IMR-90 (cell line): ENCODE measurements at places on chromosomes 3 and 15. TPM values are rescaled to one million over a fixed set of nuclear protein-coding genes. Genes with fewer than 3 reads are reported as not detected.

DNA sequence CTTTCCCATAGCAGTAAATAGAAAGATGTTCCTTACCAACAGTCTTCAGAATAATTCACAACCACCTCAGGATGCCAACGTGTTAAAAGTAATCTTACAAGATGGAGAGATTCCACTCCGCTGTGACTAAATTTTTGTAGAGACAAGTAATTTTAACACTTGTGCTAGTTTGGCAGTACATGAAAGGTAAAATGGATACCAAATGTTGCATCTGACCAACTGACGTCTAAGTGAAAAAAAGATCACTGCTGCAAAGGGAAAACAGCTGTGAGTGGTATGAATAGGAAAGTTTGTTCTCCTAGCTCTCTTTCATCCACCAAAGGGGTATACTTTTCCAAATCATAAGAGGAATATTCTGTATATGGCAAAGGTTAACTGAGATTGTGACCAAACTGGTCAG lies 2.6 kb downstream of the SPG21 start:
- H3K4me3 ChIP-seq = no peak overlapping the region
- no peak for DNase-seq
- H3K27ac ChIP-seq = no peak overlapping the region
- H3K36me3 ChIP-seq = peaks cover 2% of the 10 kb centered on the region; the same call in 1 of the 2 replicates
- no peaks in the 10 kb centered on the region for H3K27me3 ChIP-seq
- peaks cover 9% of the 10 kb centered on the region for H3K4me1 ChIP-seq

DNA sequence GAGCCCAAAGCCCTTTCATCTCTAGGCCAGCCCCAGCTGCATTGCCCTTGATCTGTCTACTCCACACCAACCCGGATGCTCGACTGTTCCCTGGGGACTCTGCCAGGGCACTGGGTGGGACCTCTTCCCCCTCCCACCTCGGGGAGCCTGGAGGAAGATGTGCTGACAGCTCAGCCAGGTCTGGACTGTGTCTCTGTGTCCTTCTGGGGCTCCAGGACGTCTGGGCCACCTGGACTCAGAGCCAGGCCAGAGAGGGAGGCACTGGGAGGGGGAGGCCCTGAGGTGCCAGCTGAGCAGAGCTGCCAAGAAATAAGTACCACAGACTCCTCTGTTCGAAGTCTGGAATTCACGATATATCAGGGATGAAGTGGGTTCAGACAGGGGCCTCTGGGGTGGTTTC lies 5.8 kb upstream of the HCN4 start:
- no peak for DNase-seq
- H3K27me3 ChIP-seq = peaks cover 68% of the 10 kb centered on the region
- no peak overlapping the region for H3K27ac ChIP-seq
- no peak overlapping the region for H3K4me3 ChIP-seq

GRCh38 chr3:42497009-42497731 lies 5.3 kb upstream of the VIPR1 start:
- H3K36me3 ChIP-seq = no peaks in the 10 kb centered on the region
- H3K4me1 ChIP-seq = no peaks in the 10 kb centered on the region
- peaks cover 39% of the 10 kb centered on the region for H3K27me3 ChIP-seq
- peak; percentile 19 for DNase-seq

GRCh38 chr3:133401374-133402135 lies 1.7 kb downstream of the BFSP2 start:
- H3K4me1 ChIP-seq = peaks cover 12% of the 10 kb centered on the region
- H3K27me3 ChIP-seq = no peaks in the 10 kb centered on the region
- no peaks in the 10 kb centered on the region for H3K36me3 ChIP-seq
- DNase-seq = peak; percentile 77
- H3K4me3 ChIP-seq = no peak overlapping the region
- no peak overlapping the region for H3K27ac ChIP-seq

LMOD3 gene
- not detected in 2 replicates for total RNA-seq

DNA sequence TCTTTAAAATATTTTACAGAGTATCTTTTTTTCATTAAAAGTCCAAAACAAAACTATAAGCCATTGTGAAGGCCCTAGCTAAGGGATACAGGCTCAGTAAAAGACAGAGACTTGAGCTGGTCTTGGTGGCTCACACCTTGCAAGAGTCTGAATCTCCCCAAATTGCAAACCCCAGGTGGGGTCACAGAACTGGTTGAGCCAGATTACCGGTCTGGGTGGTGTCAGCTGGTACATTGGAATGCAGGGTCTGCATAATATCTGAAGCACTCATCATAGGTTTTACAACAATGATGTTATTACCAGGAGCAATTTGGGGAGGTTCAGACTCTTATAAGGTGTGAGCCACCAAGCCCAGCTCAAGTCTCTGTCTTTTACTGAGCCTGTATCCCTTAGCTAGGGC lies 201.2 kb upstream of the ARPP21 start:
- H3K36me3 ChIP-seq = no peaks in the 10 kb centered on the region
- H3K27me3 ChIP-seq = no peaks in the 10 kb centered on the region
- H3K4me3 ChIP-seq = no peak overlapping the region

DNA sequence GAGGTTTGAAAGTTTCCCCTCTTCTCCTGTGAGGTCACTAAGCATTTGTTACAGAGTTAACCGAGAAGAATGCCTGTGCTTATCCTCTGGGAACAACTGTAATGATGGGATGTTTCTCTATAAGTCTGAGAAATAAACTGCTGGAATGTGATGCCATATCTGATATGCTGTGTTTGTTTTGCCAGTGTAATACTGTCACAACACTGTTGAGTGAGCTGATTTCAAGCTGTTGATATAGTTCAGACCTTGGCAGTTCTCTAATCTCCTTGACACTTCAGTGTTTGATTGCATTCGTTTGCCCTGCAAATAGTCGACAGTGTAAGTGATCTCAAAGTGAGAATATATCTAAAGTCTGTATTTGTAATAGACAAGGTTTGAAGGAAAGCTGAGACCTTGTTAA lies 73.3 kb downstream of the PTPRG start:
- no peak overlapping the region for H3K27ac ChIP-seq
- H3K4me1 ChIP-seq = peaks cover 15% of the 10 kb centered on the region
- H3K4me3 ChIP-seq = no peak overlapping the region
- no peaks in the 10 kb centered on the region for H3K27me3 ChIP-seq

GRCh38 chr3:63847718-63848450 lies 15.7 kb downstream of the THOC7 start:
- H3K27me3 ChIP-seq = no peaks in the 10 kb centered on the region
- no peak for DNase-seq
- H3K36me3 ChIP-seq = peaks cover 2% of the 10 kb centered on the region; the same call in 1 of the 2 replicates
- no peak overlapping the region for H3K4me3 ChIP-seq
- H3K27ac ChIP-seq = no peak overlapping the region
- peaks cover 2% of the 10 kb centered on the region; the same call in 1 of the 2 replicates for H3K4me1 ChIP-seq

APOD gene
- total RNA-seq = not detected in 2 replicates

CDHR4 gene
- total RNA-seq = not detected in 2 replicates

- no peak overlapping the region for H3K27ac ChIP-seq
- DNase-seq = peak; percentile 44
- H3K27me3 ChIP-seq = peaks cover 13% of the 10 kb centered on the region
These were observed 49.4 kb upstream of the FMN1 start for GRCh38 chr15:33243869-33244268.

DNA sequence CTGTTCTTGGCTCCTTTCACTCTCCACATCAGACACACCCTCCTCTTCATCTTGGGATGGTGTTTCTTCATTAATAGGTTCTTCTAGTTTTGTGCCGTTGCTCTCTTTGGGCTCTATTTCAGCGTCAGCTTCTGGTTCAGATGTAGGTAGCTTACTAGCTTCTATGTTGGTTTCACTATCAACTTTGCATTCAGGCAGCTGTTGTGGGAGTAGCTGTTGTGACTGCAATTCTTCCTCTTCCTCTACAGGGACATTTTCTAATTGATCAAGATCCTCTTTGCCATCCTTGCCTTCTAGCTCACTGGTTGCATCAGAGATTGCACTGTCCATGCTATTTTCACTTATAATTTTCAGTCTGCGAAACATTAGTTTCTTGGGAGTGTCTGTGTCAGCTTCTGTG lies 80.1 kb downstream of the SETD2 start:
- no peak overlapping the region for H3K27ac ChIP-seq
- H3K36me3 ChIP-seq = peaks cover 19% of the 10 kb centered on the region
- peaks cover 10% of the 10 kb centered on the region for H3K4me1 ChIP-seq
- H3K4me3 ChIP-seq = no peak overlapping the region

VEPH1 gene
- total RNA-seq = 99.4 and 130 TPM in 2 replicates

DNA sequence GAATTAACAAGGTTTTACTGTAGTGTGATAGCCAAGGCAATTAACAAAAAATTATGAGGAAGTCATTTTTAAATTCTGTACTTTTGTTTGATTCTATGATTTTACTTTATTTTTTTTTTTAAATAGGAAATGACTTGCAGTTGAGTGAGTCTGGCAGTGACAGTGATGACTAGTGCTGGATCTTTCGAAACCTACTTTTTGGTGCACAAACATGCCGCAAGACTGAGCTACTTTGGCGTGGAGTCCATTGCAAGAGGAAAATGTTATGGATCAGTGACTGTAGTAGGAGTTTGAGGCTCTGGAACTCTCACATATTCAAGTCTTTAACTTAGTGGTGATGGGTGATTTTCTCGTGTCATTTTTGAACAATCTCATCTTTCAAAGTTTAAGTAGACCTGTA lies 11.6 kb downstream of the EAF1 start:
- no peaks in the 10 kb centered on the region for H3K27me3 ChIP-seq
- DNase-seq = peak; percentile 69
- H3K4me3 ChIP-seq = no peak overlapping the region
- H3K36me3 ChIP-seq = peaks cover 50% of the 10 kb centered on the region

RTP3 gene
- total RNA-seq = 0.18 TPM in 1 of 2 replicates, not detected in the other

- DNase-seq = no peak
- H3K27ac ChIP-seq = no peak overlapping the region
- no peaks in the 10 kb centered on the region for H3K27me3 ChIP-seq
- H3K4me3 ChIP-seq = no peak overlapping the region
These were observed 3.8 kb downstream of the TCTA start for GRCh38 chr3:49415931-49416601.

DNA sequence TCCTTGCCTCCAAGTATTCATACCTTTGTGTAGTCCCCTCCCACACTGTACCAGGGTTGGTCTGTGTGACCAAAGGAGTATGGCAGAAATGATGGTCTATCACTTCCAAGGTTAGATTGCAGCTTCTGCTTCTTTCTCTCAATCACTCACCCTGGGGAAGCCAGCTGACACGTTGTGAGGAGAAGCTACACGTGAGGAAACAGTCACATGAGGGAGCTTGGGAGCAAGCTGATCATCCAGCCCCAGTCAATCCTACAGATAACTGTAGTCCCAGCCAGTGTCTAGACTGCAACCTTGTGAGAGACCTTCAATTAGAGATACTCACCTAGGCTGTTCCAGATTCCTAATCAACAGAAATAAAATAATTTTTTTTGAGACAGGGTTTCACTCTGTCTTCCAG lies 6.2 kb upstream of the ZNF774 start:
- DNase-seq = no peak
- no peaks in the 10 kb centered on the region for H3K36me3 ChIP-seq
- H3K4me3 ChIP-seq = no peak overlapping the region
- no peaks in the 10 kb centered on the region for H3K27me3 ChIP-seq
- peaks cover 6% of the 10 kb centered on the region; the same call in 1 of the 2 replicates for H3K4me1 ChIP-seq

- H3K27ac ChIP-seq = no peak overlapping the region
- peaks cover 3% of the 10 kb centered on the region; the same call in 1 of the 2 replicates for H3K4me1 ChIP-seq
- DNase-seq = no peak
- no peaks in the 10 kb centered on the region for H3K36me3 ChIP-seq
- H3K4me3 ChIP-seq = no peak overlapping the region
These were observed 259.2 kb downstream of the LSAMP start for GRCh38 chr3:116186049-116186448.

- H3K4me1 ChIP-seq = no peaks in the 10 kb centered on the region
- no peak for DNase-seq
- H3K27ac ChIP-seq = no peak overlapping the region
- no peak overlapping the region for H3K4me3 ChIP-seq
- no peaks in the 10 kb centered on the region for H3K27me3 ChIP-seq
These were observed 988.0 kb downstream of the SQOR start for GRCh38 chr15:46622851-46623250.

DNA sequence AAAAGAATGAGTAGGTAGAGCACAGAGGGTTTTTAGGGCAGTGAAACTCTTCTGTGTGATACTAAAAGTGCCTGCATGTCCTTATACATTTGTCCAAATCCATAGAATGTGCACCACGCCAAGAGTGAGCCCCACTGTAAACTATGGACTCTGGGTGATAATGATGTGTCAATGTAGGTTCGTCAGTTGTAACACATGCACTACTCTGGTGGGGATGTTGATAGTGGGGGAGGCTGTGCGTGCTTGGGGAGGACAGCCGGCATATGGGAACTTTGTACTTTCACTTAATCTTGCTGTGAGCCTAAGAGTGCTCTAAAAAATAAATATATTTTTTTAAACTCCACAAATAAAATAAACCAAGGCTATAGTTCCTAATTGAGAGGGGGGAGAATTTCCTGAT lies 319.2 kb downstream of the SHQ1 start:
- no peaks in the 10 kb centered on the region for H3K36me3 ChIP-seq
- H3K27me3 ChIP-seq = peaks cover 23% of the 10 kb centered on the region
- no peak for DNase-seq
- H3K4me1 ChIP-seq = no peaks in the 10 kb centered on the region

- H3K27me3 ChIP-seq = no peaks in the 10 kb centered on the region
- H3K4me3 ChIP-seq = no peak overlapping the region
- peaks cover 9% of the 10 kb centered on the region; the same call in 1 of the 2 replicates for H3K4me1 ChIP-seq
- DNase-seq = no peak
- H3K36me3 ChIP-seq = peaks cover 7% of the 10 kb centered on the region
These were observed 27.5 kb downstream of the TAMM41 start for GRCh38 chr3:11819146-11819689.
